Endothelial cell of umbilical vein (primary cell): ENCODE measurements at places on chromosomes 12 and 14. TPM values are rescaled to one million over a fixed set of nuclear protein-coding genes. Genes with fewer than 3 reads are reported as not detected.

The ANO4 gene
- total RNA-seq: 0.12 TPM in 1 of 2 replicates, not detected in the other

The WSB2 gene
- 73.6 and 85.3 TPM in 2 replicates for total RNA-seq

The ANO6 gene
- total RNA-seq: 67.6 and 70.1 TPM in 2 replicates

The RPAP3 gene
- 29.8 and 32.5 TPM in 2 replicates for total RNA-seq

The CLEC1A gene
- total RNA-seq: 22.5 and 24.2 TPM in 2 replicates

The CATSPERB gene
- total RNA-seq: not detected in 2 replicates

- H3K36me3 ChIP-seq: no peaks in the 10 kb centered on the region
- no peak overlapping the region for H3K4me3 ChIP-seq
- peaks cover 4% of the 10 kb centered on the region for H3K27me3 ChIP-seq
- no peak for DNase-seq
Measured at GRCh38 chr12:66446276-66446675, 144.0 kb downstream of the HELB start.

GRCh38 chr12:109680264-109681005, 33.2 kb upstream of the FAM222A start:
- H3K36me3 ChIP-seq: no peaks in the 10 kb centered on the region
- peaks cover 24% of the 10 kb centered on the region for H3K27me3 ChIP-seq
- DNase-seq: no peak
- no peak overlapping the region for H3K27ac ChIP-seq

GRCh38 chr12:132076711-132077110, 67.4 kb downstream of the DDX51 start:
- DNase-seq: no peak
- no peak overlapping the region for H3K4me3 ChIP-seq
- peaks cover 5% of the 10 kb centered on the region for H3K36me3 ChIP-seq
- no peak overlapping the region for H3K27ac ChIP-seq

DNA sequence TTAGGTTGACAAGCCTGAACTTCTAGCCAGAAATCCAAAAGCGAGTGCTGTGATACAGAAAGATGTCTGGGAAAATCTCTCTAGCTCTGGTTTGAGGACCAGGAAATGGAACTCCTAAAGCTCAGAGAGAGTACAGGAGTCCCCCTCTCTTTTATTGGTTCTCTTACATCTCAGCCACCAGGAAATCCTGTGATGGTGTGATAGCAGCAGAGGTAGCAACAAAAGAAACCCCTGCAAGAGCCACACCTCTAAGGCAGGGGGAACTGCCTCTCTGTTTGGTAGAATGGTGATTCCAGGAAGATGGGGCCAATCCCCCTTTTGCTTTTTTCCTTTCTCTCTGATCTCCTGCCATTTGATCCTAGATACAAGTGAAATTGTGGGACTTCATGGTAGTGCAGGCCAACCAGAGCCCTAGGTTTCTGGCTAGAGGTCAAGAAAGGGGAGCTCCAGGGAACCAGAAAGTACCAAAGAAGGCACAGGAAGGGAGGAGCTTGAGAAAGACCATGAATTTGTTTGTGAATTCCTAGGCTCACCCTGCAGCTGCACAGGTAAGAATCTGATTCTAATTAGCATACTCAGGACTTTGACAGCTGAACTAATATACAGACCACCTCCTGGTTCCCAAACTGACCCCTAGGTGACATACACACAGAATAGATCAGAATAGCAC, 88.5 kb downstream of the PAPLN start:
- H3K4me1 ChIP-seq: peaks cover 10% of the 10 kb centered on the region
- H3K4me3 ChIP-seq: no peak overlapping the region
- DNase-seq: no peak
- H3K27ac ChIP-seq: no peak overlapping the region
- no peaks in the 10 kb centered on the region for H3K27me3 ChIP-seq

GRCh38 chr12:95321516-95322246, 104.1 kb downstream of the VEZT start:
- H3K36me3 ChIP-seq: no peaks in the 10 kb centered on the region
- H3K27me3 ChIP-seq: no peaks in the 10 kb centered on the region
- DNase-seq: no peak
- no peak overlapping the region for H3K4me3 ChIP-seq
- peaks cover 3% of the 10 kb centered on the region for H3K4me1 ChIP-seq

- H3K36me3 ChIP-seq: no peaks in the 10 kb centered on the region
- H3K4me3 ChIP-seq: no peak overlapping the region
- DNase-seq: no peak
- no peaks in the 10 kb centered on the region for H3K27me3 ChIP-seq
- no peaks in the 10 kb centered on the region for H3K4me1 ChIP-seq
- no peak overlapping the region for H3K27ac ChIP-seq
Measured at GRCh38 chr12:59632408-59632807, 36.6 kb downstream of the SLC16A7 start.

- no peaks in the 10 kb centered on the region for H3K36me3 ChIP-seq
- H3K4me1 ChIP-seq: peaks cover 26% of the 10 kb centered on the region
- peak overlapping the region; percentile 64 for H3K27ac ChIP-seq
- H3K27me3 ChIP-seq: no peaks in the 10 kb centered on the region
- DNase-seq: peak; percentile 47
Measured at GRCh38 chr12:118189741-118190191, 53.8 kb downstream of the PEBP1 start.

DNA sequence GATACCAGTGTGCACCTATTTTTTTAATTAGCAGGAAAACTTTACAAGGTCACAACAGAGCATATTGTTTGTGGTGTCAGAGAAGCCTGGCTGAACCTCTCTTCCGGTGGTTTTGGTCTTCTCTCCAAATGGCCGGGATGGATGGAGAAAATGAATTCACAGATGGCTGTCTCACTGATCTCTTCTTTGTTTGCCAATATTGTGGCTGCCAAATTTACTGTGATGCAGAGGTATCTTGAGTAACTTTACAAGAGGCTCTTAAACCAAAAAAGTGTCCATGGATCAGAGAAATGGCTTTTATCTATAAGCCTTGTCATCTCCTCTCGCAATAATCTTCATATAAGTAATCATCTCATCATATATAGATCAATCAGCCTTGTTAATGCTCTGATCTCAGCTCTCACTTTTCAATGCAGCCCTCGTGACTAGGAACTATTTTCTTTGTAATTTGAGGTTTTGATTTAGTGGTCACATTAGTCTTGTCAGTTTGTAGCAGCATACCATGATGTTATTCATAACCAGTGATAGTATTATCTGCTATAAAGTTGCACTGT, 308.1 kb downstream of the EGLN3 start:
- DNase-seq: no peak
- no peak overlapping the region for H3K27ac ChIP-seq
- no peak overlapping the region for H3K4me3 ChIP-seq
- peaks cover 17% of the 10 kb centered on the region for H3K4me1 ChIP-seq
- no peaks in the 10 kb centered on the region for H3K27me3 ChIP-seq

DNA sequence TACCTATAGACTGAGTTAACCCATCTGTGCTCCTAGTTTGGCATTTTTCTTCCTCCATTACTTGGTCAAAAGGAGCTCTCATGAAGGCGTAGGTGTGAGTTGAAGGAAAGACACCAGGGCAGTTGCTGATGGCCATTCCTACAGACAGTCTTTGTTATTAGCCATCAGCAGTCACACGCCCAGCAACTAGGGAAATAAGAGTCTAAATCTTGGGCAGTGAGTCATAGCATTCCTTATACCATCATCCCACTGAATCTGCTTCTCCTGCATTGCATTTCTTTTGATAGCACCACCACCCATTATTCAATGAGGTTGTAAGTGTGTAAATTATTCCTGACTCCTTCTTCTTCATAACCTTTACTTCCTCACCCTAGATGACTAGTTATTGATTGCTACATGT, 150.9 kb upstream of the IGF1 start:
- DNase-seq: no peak
- no peak overlapping the region for H3K27ac ChIP-seq
- H3K4me3 ChIP-seq: no peak overlapping the region
- H3K4me1 ChIP-seq: no peaks in the 10 kb centered on the region

- H3K4me1 ChIP-seq: no peaks in the 10 kb centered on the region
- H3K36me3 ChIP-seq: no peaks in the 10 kb centered on the region
- no peak overlapping the region for H3K27ac ChIP-seq
- no peak overlapping the region for H3K4me3 ChIP-seq
Measured at GRCh38 chr14:101189962-101190560, 286.5 kb upstream of the RTL1 start.

GRCh38 chr14:24310265-24310645, 315 bp downstream of the LTB4R2 start:
- peak overlapping the region; percentile 91 for H3K27ac ChIP-seq
- peaks cover 15% of the 10 kb centered on the region for H3K36me3 ChIP-seq
- DNase-seq: no peak
- no peaks in the 10 kb centered on the region for H3K27me3 ChIP-seq
- H3K4me3 ChIP-seq: no peak overlapping the region

DNA sequence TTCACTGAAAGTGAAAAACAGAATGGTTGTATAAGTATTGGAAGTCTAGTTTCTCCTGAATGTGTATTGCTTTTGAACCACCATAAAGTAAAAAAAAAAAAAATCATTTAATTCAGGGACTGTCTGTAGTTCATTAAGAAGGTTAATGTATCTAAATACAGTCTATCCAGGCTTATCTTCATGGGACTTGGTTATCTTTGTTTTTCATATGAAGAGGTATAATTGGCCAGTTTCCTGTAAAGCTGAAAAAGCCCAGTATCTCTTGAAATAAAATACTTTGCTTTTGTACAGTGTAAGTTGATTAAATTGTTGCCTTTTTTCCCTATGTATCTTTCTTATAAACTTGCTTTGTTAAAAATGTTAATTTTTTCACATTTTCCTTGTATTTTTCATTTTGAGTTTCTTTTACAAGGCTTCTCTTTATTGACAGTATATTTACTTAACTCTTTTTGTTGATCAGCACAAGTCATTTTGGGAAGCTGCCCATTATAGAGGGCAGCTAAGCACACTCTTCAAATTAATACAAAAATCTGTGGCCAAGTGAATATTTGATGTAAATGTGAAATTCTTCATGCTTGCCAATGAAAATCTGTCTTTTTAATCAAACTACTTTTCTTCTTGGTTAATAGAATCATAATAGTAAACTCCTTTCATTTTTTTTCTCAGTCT, 156.0 kb downstream of the TMTC3 start:
- H3K27ac ChIP-seq: peak overlapping the region; percentile 88
- no peaks in the 10 kb centered on the region for H3K27me3 ChIP-seq
- DNase-seq: peak; percentile 46
- H3K36me3 ChIP-seq: no peaks in the 10 kb centered on the region

- DNase-seq: no peak
- H3K27me3 ChIP-seq: no peaks in the 10 kb centered on the region
- H3K4me1 ChIP-seq: no peaks in the 10 kb centered on the region
- no peak overlapping the region for H3K4me3 ChIP-seq
- no peaks in the 10 kb centered on the region for H3K36me3 ChIP-seq
- H3K27ac ChIP-seq: no peak overlapping the region
Measured at GRCh38 chr12:67964456-67964855, 24.8 kb upstream of the IFNG-AS1 start.

GRCh38 chr12:122869207-122869973, 26.5 kb downstream of the VPS37B start:
- H3K4me3 ChIP-seq: no peak overlapping the region
- H3K4me1 ChIP-seq: peaks cover 32% of the 10 kb centered on the region
- H3K27me3 ChIP-seq: no peaks in the 10 kb centered on the region
- no peak overlapping the region for H3K27ac ChIP-seq

- no peaks in the 10 kb centered on the region for H3K36me3 ChIP-seq
- H3K27ac ChIP-seq: no peak overlapping the region
- no peak overlapping the region for H3K4me3 ChIP-seq
- H3K4me1 ChIP-seq: no peaks in the 10 kb centered on the region
- no peaks in the 10 kb centered on the region for H3K27me3 ChIP-seq
Measured at GRCh38 chr12:131445184-131445774, 265.6 kb upstream of the SFSWAP start.

DNA sequence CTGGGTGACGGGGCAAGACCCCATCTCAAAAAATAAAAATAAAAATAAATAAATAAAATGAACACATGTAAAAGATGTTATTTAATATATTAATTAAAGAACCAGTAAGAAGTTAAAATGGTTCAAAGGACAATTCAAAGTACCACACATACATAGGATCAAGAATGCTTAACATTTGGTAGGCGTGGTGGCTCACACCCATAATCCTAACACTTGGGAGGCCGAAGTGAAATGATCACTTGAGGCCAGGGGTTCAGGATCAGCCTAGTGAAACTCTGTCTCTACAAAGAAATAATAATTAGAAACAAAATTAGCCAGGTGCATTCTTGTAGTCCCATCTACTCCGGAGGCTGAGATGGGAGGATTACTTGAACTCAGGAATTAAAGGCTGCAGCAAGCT, 53.3 kb downstream of the SPATS2 start:
- DNase-seq: no peak
- no peaks in the 10 kb centered on the region for H3K4me1 ChIP-seq
- H3K27me3 ChIP-seq: no peaks in the 10 kb centered on the region
- H3K27ac ChIP-seq: no peak overlapping the region
- H3K4me3 ChIP-seq: no peak overlapping the region
- no peaks in the 10 kb centered on the region for H3K36me3 ChIP-seq

- H3K36me3 ChIP-seq: no peaks in the 10 kb centered on the region
- no peaks in the 10 kb centered on the region for H3K4me1 ChIP-seq
- H3K27me3 ChIP-seq: no peaks in the 10 kb centered on the region
- peak; percentile 48 for DNase-seq
Measured at GRCh38 chr14:33848706-33849454, 102.0 kb downstream of the EGLN3 start.
